Activated T-helper 9 cell treated with anti-CD3 and anti-CD28 coated beads, Interleukin-2, amount 50 U/mL, for 16 hours (primary cell): ENCODE measurements at places on chromosomes 1 and 21.

- no peak for DNase-seq
Measured at GRCh38 chr1:56688522-56689026, 43.5 kb downstream of the PRKAA2 start.

DNA sequence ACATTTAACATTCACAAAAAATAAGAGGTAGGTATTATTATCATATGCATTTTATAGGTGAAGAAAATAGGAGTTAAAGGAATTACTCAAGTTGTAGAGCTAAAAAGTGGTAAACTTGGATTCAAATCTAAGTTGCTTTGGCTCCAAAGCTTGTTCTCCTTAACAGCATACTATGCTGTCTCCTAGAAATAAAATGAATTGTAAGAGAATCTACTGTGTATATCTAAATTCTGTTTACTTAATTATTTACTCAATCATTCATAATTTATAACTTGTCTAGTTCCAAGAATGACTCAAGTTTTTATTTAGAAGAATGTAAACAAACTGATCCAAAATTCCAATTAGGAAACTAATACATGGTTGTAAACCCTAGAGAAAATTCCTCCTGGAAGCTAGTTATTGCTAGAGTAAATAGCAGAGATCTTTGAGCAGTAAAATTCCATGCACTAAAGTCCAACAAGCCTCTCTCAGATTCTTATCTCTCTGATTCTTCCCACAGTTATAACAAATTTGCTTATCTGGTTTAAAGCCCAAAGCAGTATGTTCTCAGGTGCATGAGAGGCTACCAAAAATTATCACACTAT lies 132.5 kb upstream of the DPT start:
- DNase-seq, result no peak

- DNase-seq, result no peak
Measured at GRCh38 chr1:10835822-10836421, 39.5 kb upstream of the CASZ1 start.

DNA sequence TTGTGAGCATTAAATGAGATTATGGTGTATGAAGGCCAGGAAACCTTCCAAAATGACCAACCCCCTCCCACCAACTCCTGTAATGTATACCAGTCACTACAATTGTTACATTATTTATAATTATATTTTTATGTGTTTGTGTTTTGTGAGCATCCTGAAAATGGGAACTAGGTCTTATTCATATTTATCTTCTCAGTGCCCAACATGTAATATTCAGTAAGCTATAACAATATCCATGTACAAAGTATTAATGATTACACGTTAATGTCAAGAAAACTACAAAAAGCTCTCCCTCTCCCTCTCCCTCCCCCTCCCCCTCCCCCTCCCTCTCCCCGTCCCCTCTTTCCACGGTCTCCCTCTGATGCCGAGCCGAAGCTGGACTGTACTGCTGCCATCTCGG lies 19.0 kb upstream of the ASAP3 start:
- no peak for DNase-seq

GRCh38 chr1:196493881-196494280 lies 114.4 kb downstream of the KCNT2 start:
- DNase-seq, result no peak

DNA sequence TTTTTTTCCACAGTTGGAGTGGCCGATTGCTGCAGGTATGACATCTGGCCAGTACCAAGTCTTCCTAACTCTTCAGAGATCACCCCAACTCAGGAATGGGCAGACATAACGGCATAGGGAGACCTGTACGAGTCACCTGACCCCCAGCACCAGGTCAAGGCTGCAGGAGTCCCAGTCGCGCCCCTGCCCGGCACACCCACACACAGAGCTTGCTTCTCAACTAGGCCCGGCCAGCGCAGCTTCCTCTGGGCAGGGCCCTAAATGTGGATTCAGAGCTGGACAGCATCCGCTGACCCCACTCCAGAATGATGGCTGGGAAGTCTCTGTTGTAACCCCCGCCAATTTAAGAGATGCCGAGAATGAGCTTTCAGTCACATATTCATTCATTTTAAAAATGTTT lies 58.8 kb upstream of the CLDN14 start:
- no peak for DNase-seq

GRCh38 chr1:210605099-210605498 lies 276.4 kb downstream of the HHAT start:
- DNase-seq, result no peak

DNA sequence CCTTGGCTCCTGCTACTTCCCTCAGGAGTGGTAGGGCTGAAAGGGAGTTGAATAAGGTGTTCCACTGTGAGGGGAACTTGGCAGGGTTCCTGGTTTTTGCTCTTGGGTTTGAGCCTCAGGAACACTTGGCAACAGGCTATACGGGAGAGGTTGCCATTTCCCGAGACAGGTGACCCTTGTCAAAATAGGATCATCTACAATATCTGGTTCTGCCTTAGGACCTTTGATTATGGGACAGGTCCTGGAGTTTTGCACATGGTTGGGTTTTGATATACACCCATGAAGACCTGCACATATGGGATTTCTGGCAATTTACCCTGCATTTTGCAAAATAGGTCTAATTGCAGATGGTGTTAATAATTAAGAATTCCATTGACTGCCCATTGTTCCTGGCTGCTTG lies 31.1 kb downstream of the YY1AP1 start:
- no peak for DNase-seq

DNA sequence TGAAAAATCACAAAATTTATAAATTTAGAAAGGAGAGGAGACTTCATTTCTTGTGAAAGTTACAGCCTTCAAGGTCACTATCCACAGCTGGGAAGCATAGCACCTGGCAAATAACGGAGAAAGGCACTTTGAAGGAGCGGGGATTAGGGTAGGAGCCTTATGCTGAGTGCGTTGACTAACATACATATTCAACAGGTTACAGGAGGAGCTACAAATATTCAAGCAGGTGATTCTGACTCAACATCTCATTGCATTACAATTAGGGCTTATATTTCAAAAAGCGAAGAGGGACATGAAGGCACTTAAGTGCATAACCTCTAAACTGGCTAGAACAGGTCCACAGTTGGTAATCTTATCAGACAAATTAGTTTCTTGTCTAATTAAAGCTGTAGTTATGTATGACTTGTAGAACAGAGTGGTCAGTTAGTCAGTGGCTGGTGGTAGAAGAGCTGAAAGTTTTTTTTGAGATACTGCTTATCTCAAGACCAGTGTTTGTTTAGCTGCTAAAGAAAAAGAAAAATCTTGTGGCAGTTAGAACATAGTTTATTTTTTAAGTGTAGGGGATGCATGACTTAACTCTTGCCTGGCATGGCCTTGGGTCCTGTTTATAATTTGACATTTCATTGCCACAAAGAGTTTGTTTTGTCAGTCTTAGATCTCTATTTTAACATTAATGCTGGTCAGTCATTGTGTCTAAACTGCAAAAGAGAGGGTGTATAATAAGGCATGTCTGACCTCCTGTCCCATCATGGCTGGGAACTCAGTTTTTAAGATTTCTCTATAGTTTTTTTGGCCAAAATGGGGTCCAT lies 311.5 kb downstream of the DUSP10 start:
- no peak for DNase-seq

DNA sequence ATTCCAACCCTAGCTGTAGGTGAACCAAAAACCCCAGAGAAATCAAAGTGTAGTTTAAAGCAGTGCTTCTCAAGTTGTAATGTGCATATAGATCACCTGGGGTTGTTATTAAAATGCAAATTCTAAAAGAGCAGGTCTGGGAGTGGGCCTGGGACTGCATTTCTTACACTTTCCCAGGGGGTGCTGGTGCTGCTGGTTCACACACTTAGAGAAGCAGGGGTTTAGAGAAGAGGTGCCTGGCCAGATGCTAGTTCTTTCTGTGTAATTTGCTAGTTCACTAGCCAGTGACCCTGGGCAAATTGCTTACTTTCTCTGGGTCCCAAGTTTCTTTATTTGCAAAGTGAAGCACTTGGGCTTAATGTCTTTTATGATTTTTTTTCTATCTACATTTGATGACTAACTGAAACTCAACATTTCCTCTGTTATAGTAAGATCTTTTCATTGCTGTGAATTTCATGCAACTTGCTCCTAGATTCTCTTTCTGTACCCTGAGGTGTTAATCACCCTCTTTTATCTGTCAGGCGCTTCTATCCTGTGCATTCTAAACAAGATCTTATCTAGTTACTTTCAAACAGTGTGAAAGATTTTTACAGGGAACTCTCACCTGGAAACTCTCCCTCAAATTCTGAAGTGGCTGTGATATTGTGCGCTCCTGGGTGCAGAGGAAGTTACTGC lies 141.9 kb upstream of the UBE2U start:
- no peak for DNase-seq

DNA sequence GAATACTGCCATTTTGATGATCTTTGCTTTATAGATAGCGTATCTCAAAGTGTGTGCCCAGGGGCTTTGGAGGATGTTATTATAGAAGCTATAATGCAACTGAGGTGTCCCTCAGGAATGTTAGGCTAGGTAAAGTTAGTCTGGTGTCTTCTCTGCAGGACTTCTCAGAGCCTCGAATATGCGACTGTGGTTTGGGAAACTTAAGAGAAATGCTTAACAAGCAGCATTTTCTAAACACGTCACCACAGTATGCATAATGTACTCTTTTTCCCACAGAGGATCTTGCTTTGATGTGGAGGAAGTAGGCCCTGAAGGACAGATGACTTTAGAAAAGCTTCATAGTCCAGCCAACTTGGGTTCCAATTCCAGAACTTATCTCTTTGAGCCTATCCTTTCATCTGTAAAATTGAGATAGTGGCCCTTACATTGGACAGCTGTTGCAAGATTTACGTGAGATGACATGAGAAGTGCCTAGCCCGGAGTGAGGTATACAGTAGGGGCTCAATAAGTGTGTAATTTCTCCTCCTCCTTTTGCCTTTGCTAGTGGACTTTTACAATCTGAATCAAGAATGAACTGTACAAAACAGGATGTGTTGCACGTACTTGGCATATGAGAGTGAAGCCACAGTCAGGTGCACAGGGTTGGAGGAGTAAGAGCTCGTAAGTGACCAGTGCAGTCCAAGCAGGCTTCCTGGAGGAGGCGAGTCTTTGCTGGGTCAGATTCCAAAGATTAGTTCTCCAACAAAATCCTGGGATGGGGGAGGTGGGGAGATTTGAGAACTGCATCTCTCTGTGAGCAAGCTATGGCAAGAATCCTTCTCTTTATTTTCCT lies 29.7 kb upstream of the TRABD2B start:
- no peak for DNase-seq

DNA sequence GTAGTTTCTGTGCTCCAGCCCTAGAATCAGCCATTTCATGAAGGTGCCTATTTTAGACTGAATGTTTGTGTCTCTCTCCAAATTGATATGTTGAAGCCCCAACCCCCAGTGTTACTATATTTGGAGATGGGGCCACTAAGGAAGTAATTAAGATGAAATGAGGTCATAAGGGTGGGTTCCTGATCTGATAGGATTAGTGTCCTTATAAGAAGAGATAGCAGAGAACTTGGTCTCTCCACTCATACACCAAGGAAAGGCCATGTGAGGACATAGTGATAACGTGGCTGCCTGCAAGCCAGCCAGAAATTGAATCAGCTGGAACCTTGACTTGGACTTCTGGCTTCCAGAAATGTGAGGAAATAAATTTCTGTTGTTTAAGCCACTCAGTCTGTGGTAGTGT lies 12.3 kb downstream of the RAVER2 start:
- no peak for DNase-seq

- no peak for DNase-seq
Measured at GRCh38 chr1:213287987-213288386, 236.9 kb downstream of the RPS6KC1 start.

DNA sequence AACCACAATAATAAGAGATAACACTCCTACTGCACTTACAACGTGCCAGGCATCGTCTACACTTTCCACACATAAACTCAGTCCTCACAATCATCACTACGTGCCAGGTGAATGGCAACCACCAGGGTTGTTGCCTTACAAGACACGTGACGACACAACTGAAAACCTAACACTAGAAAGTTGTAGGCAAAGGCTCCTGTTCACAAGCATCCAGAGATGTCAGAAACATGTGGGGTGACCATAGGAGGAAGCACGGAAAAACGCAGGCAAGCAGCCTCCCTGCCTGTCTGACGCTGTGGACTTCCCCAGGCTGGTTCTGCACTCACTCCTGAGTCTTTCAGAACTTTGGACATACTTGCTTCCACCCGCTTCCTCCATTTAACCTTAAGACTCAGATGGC lies 7.0 kb downstream of the CAPZB start:
- DNase-seq, result no peak

GRCh38 chr21:42257091-42257765 lies 38.3 kb downstream of the ABCG1 start:
- no peak for DNase-seq

DNA sequence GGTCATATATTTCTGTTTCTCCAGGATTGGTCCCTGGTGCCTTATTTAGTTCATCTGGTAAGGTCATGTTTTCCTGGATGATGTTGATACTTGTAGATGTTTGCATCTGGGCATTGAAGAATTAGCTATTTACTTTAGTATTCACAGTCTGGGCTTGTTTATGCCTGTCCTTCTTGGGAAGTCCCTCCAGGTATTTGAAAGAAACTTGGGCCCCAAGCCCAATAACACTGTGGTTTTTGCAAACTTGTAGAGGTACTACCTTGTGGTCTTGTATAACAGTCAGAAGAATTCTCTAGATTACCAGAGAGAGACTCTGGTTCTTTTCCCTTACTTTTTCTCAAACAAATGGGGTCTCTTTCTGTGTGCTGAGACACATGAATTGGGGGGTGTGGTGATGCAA lies 251.4 kb upstream of the B3GALT2 start:
- no peak for DNase-seq

- no peak for DNase-seq
Measured at GRCh38 chr1:213572912-213573647, 414.7 kb upstream of the PROX1 start.

DNA sequence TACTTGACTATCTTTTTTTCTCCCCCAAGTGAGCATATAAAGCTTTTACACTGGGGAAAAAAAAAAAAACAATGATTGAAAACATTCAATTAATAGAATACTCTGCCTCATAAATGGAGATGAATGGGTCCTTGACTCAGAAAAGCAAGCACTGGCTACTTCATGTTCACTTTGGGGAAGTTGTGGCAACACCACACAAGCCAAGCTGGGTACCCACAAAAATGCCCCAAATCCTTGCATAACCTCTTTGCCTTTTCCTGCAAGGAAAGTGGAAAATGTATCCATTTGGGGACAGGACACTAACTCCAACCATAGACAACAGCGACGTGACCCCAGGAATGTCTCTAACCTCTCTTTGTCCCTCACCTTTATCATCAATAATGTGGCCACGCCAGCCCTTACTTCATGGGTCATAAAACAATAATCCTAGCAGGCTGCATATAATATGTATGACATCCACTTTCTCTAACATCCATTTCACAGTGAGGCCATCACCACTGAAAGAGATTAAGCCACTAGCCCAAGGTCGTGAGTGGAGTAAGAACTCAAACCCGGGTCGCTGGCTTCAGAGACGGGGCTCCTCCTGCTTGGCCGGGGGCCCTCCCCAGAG lies 2.3 kb downstream of the ECE1 start:
- DNase-seq, result no peak

GRCh38 chr1:33867684-33868083 lies 3.8 kb downstream of the HMGB4 start:
- no peak for DNase-seq
